ENCODE measurements at places on chromosomes 3 and 15.

GRCh38 chr3:134060561-134061385 lies 31.0 kb upstream of the SLCO2A1 start:
- DNase-seq, result no peak

- no peak for DNase-seq
These were observed 375.9 kb upstream of the NAALADL2 start for GRCh38 chr3:174483254-174483653.

DNA sequence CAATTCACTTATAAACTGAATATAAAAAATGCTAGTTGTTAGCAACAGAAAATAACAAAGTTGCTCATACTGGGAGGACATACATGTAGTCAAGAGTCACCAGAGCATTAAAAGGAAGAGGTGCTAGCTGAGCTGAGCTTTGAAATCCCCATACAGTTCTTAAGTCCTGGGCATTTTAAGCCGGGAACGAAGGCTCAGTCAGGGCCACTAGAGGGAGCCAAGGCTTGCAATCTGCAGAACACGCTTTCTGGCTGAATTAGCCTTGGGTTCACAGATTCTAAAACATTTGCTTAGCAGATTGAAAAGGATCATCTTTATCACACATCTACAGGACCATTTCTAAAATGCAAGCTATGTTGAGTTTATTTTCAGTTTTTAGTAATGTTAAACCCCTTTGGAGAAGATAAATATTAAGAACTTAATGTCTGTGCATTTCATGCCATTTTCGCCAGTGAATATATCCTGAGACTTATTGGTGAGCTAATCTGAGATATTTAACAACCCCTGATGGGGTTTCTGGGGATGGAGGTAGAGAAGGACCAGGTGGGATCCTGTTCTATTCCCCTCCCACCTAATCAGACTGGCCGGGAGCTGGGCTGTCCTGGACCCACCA lies 26.3 kb upstream of the MNS1 start:
- DNase-seq, result no peak

DNA sequence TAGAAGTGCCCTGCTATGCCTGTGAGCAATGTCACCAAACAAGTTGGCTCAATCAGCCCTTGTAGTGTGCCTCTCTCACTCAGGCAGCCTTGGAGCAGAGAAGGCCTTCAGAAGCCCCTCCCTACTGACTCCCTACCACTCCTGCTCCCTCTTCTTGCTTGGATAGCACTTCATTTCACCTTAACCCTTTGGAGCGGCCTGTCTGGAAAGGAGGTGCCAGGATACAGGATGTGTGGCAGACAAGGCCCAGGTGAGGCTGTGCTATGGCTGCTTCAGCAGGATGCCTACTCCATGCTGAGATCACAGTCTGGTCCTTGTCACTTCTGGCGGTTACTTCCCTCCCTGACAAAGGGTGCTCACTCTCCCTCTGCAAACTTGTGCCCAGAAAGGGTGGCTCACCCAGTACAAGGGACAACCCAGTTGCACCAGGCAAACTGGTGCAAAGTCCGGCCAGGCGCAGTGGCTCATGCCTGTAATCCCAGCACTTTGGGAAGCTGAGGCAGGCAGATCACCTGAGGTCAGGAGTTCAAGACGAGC lies 1.1 kb downstream of the MON1A start:
- no peak for DNase-seq

- no peak for DNase-seq
These were observed 37.0 kb upstream of the CORO2B start for GRCh38 chr15:68541743-68542142.

GRCh38 chr3:27254896-27255295 lies 114.3 kb downstream of the NEK10 start:
- DNase-seq, result no peak

- no peak for DNase-seq
These were observed 117.7 kb downstream of the CHCHD4 start for GRCh38 chr3:14007006-14007405.

DNA sequence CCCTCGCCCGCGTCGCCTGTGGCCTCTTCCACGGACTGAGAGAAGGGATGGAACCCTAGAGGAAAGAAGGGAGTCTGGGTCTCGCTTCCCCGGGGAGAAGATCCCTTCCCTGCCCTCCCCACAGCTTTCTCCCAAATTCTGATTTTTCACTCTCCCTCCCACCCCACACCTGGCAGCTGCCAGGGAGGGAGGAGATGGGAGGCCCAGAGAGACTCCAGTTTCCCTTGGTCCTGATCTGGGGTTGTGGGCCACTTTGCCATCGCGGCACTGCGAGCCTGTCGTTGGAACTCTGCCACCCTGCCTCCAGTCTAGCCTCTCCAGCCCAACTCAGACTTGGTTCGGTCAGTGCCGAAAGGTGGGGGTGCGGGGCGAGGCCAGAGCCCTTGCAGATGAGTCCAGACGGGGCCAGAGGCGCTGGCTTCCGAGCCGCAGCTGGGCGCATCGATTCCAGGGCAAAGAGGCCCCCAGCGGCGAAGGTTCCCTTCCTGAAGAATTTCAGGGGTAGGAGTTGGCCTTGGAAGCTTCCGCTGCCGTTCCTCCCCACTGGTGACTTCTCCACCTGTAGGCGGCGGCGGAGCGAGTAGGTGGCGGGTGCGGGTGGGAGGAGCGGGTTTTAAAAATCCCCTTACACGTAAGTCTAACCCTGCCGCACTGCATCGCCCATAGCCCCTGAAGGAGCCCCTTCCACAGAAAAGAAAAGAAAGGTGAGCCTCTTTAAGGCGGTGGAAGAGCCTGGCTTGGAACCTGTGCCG lies 5.2 kb downstream of the WNT5A start:
- no peak for DNase-seq

- DNase-seq, result no peak
These were observed 216.2 kb downstream of the ABHD5 start for GRCh38 chr3:43906849-43907507.

DNA sequence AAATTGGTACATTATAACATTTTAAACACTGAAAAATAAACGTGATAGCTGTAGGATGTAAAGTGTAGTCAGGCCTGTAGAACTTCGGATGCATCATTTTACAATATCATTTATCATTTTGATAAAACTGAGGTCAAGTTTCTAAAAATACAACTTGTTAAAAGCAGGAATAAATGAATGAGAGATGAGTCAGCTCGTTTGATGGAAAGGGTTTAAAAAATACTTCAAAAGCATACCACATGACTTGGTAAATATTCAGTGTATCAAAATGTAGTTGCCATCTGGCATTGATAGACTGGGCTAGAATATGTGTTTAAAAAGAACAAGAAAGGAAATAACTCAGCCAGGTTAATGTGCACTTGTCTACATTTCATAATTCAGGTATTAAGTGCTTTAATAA lies 357.0 kb downstream of the TIGIT start:
- DNase-seq, result peak; percentile 7

DNA sequence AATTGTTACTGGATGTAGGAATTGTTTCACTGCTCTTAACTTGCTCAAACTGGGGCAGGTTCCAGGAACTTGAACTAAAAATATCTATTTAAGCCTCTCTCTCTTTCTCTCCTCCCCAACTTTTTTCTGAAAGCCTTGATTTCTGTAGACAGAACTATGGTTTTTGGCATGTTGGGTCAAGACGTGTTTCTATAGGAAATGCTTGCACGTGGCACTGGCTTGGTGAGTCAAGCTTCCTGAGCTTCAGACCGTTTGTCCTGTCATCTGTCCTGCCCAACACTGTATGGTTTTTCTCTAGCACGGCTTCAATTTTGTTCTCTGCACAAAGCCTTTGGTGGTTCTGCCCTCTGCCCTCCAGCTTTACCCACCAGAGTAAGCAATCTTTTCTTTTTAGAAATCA lies 13.5 kb downstream of the EAF1 start:
- no peak for DNase-seq

DNA sequence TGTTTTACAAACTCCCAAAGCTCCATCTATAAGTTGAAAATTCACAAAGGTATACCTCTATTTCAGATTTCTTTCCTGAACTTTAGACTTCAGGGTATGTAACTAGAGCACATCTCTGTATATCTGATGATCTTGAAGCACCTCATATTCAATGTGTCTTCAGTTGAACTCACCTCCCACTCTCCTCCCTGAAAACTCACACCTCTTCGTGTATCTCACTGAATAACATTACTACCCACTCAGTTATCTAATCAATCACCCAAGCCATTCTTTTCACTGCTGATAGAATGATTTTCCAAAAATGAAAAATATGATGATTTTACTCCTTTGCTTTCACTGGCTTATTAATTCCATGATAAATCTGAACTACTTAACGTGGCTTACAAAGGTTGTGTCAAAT lies 52.9 kb downstream of the GTPBP8 start:
- DNase-seq, result no peak

DNA sequence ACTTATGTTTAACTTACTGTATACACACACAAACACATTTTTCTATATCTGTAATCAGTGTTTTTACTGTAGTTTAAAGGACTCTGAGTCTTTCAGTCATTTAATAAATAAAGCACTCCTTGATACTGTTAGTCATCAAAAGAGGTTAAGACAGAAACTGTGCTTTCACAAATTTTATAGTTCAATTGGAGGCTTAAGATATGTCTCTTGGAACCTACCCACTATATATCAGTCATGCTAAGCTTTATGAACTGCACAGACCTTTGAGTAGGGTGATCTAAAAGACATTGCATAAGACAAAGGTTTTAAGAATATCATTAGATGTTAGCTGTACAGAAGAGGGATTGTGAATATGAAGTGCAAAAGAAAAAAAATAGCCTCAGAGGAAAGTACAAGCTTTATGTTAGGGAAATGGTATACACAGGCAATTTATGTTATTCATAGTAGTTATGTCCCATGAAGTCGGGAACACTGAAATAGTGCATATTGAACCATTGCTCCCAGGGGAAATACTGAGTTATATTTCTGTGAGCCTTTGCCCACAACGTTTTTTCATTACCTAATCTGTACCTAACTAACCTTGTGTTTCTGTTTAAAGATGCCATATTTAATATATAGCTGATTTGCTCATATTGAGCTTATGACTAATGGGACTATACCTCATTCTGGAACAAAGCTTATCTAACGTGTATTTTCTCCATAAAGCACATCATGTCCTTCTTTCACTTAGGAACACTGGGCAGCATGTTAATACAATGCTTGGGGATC lies 19.7 kb downstream of the CHMP2B start:
- no peak for DNase-seq

DNA sequence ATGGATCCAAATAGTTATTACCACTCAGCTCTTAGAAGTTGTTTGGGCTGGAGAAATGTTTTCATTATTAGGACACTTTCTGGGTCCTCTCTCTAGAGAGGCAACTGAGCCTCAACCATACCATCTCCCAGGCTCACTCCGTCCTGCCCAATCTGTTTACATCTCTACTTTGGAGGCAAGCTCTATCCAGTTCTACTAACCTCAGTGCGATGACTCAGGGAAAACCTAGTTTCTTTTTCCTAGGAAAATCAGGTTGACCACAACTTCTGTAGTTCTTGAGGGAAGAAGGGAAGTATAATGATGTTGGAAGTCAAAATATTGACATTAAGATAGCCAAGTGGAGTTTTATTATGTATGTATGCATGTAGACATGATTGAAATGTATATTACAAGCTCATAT lies 40.4 kb downstream of the LPP start:
- no peak for DNase-seq
